ENCODE measurements at places on chromosomes 2 and 18. TPM values are rescaled to one million over a fixed set of nuclear protein-coding genes. Genes with fewer than 3 reads are reported as not detected.

Gene SERPINB10
- total RNA-seq: not detected

Gene FBXO15
- total RNA-seq: 0.79 TPM

Gene RAB6C
- total RNA-seq: not detected

Gene MDH1
- total RNA-seq: 105 TPM

Gene SETBP1
- 4.8 TPM for total RNA-seq

Gene CABLES1
- 3.2 TPM for total RNA-seq

Gene EIF4E2
- total RNA-seq: 52.8 TPM

Data from MCF 10A (cell line).